Left lung (tissue), 14 donors: ENCODE measurements at places on chromosomes 4 and X. TPM values are rescaled to one million over a fixed set of nuclear protein-coding genes. Genes with fewer than 3 reads are reported as not detected.

DNA sequence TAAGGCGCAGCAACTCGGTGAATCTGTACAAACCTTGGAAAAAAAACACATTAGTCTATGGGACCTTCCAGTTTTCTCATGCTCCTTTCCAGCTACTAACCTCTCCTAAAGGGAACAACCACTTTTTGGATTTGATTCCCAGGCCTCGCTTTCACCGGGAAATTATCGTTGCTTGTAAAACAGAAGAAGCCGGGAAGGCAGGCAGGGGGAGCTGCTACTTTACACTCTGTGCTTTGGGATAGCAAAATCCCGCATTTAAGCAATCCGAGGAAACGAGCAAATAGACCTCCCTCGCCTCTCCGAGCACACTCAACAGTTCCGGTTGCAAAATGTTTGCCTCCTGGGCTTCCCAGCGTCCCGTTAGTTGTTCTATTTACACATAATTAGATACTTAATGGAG is 1.2 kb downstream of the CD38 start:
- peak; percentile 58 for DNase-seq

DNA sequence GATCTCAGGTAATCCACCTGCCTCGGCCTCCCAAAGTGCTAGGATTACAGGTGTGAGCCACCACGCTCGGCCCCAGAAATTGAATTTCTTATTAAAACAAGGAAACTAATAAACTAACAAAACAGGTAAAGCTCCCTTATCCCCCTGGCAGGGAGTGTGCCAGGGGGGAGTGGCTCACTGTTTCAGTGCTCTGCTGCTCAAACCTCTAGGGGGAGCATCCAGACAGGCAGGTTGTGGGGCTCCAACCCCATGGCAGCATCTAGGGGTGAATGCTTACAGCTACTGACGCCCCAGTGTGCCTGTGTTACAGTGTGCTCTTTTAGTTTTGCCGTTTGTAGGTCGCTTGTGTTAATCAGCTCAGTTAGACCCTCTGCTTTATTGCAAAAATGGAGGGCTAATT is 605.0 kb downstream of the GABRG1 start:
- DNase-seq, result no peak

- no peak for DNase-seq
These were observed 1.3 kb downstream of the MSX1 start for GRCh38 chr4:4860600-4861389.

DNA sequence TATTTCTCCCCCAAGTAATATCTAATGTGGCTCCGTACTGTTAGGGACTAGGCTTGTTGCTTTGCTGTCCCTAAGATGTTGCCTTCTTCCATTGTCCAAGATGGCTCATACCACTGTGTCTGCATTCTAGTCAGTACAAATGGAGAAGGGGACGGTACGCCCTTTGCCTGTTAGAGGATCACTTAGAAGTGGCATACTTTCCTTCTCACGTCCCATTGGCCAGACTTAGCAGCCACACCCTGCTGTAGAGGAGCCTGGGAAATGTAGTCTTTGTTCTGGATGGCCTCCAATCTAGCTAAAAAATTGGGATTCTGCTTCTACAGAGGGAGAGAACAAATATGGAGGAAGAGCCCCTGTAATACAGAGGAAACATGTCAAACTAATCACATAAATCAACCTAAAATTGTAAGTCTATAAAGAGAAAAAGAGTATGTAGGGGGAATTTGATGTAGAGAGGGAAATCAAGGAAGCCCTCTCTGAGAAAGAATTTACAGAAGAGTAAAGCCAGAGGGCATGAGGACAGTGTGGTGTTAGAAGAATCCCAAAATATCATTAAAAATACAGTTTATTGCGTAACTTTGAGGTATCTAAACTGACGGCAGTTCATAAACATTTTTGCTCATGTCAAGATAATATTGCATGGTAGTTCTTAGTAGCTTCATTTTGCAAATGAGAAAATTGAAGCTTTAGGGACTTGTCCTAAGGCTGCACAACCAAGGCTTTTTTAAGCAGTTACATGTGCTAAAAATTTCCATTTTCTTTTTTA is 15.1 kb downstream of the PRIMPOL start:
- no peak for DNase-seq

- DNase-seq, result no peak
These were observed 123.2 kb downstream of the GPR143 start for GRCh38 chrX:9642270-9642995.

GRCh38 chr4:83149865-83150652 is 35.5 kb upstream of the PLAC8 start:
- DNase-seq, result no peak

GRCh38 chr4:171390626-171391025 is 422.6 kb upstream of the GALNTL6 start:
- DNase-seq, result peak; percentile 74

GRCh38 chr4:75385106-75385505 is 129.1 kb downstream of the RCHY1 start:
- DNase-seq, result no peak

DNA sequence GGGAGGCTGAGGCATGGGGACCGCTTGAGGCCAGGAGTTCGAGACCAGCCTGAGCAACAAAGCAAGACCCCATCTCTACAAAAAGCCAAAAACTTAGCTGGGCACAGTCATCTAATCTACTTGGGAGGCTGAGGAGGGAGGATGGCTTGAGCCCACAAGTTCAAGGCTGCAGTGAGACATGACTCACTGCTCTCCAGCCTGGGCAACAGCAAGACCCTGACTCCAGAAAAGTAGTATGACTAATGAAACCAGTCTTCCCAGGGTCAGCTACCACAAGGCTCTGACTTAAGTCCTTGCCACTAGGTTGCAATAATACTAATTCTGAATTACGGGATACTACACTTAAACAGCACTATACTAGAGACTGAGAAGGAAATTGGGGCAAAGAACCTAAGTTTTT is 33.1 kb downstream of the ERVMER34-1 start:
- DNase-seq, result no peak

DNA sequence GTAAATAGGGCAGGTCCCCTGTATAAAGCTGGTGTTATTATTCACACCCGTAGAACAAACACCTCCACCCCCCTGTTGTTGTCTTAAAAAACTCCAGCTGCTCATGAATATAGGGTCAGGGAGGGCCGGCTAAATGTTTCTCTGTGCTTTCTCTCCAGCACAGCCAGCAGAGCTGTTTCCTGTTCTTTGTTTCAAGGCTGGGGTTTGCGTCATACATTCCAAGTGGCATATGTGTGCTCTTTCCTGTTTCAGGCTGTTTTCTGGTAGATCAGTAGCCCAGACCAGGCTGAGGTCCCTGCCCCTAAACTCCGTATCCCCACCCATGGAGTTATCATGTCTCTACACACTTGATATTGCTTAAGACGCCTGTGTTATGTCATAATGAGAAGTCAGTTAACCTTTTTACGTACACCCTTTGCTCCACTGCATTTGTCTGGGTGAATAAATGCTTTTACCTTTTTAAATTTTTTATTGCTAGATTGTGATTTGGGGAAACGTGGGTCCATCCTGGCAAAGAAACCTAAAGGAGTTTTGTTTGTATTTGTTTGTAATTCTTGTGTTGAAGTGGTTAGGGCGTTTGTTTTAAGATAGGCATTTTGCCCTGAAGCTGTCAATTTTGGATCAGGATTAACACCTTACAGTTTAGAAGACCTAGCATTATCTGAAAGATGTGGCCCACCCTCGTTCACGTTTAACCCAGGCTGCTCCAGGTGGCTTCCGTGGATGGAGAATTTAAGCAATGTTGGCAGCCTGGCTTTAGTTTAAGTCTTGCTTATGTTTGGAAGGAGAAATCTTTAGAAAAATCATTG is 3.3 kb downstream of the KLF3 start:
- peak; percentile 79 for DNase-seq

- no peak for DNase-seq
These were observed 192.2 kb downstream of the ADGRA3 start for GRCh38 chr4:22323691-22324090.

DNA sequence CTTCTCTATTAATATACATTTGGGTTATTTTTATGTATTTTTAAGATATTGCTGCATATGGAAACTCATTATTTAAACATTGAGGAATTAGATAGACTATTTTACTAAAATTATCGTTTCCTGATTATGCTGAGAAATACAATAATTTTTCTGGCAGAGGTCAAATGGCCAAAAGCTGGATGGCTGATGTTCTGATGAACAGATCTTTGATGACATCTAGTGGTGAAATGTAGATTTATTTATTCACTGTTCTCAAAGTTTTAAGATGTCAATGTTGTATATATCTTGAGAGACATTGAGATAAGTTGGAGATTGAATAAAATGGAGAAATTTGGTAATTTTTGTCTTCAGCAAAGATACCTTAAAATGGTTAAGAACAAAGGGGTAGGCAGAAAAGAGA is 96.2 kb downstream of the UGT8 start:
- DNase-seq, result no peak

DNA sequence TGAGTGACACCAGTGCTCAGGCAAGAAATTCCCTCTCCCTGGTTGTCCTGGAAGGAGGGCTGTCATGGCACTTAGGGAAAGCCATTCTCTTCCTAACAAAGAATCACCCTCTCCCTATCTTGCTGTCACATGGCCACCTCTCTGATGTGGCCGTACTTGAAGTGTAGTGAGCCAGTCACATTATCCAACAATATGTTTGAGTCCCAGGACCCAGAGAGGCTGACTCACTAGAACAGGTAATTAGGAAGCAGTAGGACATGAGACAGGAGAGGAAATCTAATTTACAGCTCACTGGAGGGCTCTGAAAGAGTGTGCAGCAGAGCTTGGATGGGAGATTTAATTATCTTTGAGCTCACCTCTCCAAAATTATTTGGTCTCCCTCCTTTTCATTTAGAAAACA is 299.1 kb downstream of the ARHGAP24 start:
- no peak for DNase-seq

GRCh38 chr4:177419434-177419833 is 22.8 kb downstream of the AGA start:
- no peak for DNase-seq

DNA sequence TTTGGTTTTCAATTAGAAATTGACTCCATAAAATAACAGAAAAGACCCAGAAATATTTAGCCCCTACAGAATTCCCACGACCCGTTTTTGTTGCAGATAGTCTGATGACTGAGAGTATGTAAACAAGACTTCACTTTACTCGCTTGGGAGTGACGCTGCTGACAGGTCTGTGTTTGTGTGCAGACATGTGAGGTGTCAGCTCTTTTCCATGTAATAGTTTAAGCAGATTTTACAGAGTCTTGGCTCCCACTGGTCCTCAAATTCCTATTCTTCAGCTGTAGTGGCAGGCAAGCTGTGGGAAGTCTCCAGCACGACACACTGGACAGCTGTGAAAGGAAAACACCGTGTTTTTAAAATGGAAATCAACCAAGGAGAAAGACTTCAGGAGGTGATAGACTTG is 455.7 kb downstream of the GABRG1 start:
- peak; percentile 32 for DNase-seq

DNA sequence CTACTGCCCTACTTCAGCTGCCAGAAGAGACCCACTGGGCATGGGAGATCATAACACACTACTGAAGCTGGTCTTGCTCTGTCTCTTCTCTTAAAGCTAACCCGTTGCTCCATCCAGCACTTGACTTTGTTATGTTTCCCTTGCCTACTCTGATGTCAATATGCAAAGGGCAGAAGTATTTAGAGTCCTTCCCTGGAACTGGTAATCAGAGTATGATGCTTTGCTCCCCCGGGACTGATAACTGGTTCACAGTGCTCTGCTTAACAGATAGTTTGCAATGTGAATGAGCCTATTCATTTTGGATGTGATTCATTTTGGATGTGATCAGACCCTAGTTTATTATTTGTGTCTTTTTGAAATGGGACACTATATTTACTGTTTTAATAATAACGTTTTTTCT is 12.3 kb upstream of the UCP1 start:
- DNase-seq, result no peak

GRCh38 chr4:26942871-26943270 is 82.2 kb downstream of the STIM2 start:
- DNase-seq, result peak; percentile 13

GRCh38 chrX:11786862-11787261 is 28.8 kb downstream of the MSL3 start:
- DNase-seq, result peak; percentile 10

- peak; percentile 68 for DNase-seq
These were observed 3.2 kb downstream of the EFNB1 start for GRCh38 chrX:68832101-68832416.

DNA sequence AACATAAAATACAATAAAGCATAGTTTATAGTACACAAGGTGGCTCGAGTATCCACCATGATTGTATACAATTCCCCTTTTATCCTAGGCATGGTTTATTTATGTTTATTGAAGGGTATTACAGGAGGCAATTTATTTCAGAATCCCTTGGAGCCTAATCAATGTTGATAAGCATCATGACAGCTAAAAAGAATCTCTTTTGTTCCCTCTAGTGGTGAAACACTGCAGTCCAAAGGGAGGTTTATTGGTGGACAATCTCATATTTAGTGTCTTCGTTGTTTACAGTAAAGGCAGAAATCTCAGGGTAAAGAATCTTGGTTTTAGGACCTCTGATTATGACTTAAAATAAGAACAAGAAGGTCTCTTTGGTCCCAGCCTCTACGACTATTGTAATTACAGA is 1712.5 kb downstream of the C4orf33 start:
- peak; percentile 1 for DNase-seq

ZIC3 gene
- total RNA-seq, result not detected

MXRA5 gene
- total RNA-seq, result 15.5 TPM

HTN1 gene
- not detected for total RNA-seq

HSFX4 gene
- total RNA-seq, result not detected

PNMA5 gene
- not detected for total RNA-seq

SRPX gene
- 43.6 TPM for total RNA-seq

TCP11X1 gene
- not detected for total RNA-seq

ADGRG4 gene
- total RNA-seq, result 0.03 TPM

LAMTOR3 gene
- 47.4 TPM for total RNA-seq

NRK gene
- 1.1 TPM for total RNA-seq

TMPRSS11B gene
- total RNA-seq, result not detected
